ENCODE measurements at places on chromosomes 2 and 18. TPM values are rescaled to one million over a fixed set of nuclear protein-coding genes. Genes with fewer than 3 reads are reported as not detected.

- DNase-seq = peak; percentile 63
Measured at GRCh38 chr2:142596334-142597088, 281.0 kb upstream of the KYNU start.

- DNase-seq = no peak
Measured at GRCh38 chr2:182867426-182868053, 1.1 kb upstream of the FRZB start.

DNA sequence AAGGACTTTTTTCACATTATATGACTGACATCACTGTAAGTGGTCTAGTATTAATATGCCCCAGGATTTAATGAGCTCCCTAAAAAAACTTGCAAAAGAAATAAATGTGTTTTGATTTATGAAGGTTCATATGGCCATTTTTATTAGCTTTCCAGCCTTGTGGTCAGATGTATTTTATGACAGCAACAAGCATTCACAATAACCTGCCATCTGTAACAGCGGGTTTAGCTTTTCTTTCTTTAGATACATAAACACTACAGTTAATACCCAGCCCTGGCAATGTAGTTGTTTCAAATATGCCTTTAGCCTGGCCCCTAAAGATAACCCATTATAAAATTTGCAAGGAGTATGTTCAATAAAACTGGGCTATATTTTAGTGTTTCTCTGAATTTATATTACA is 1063.8 kb downstream of the SOCS6 start:
- no peak for DNase-seq

- DNase-seq = no peak
Measured at GRCh38 chr2:68225119-68225632, 27.2 kb downstream of the PPP3R1 start.

GRCh38 chr18:44895176-44895798 is 214.6 kb downstream of the SETBP1 start:
- DNase-seq = peak; percentile 59

GRCh38 chr18:23701544-23702064 is 12.4 kb downstream of the LAMA3 start:
- no peak for DNase-seq

GRCh38 chr2:25528173-25528572 is 145.2 kb downstream of the DTNB start:
- peak; percentile 87 for DNase-seq

- DNase-seq = peak; percentile 59
Measured at GRCh38 chr18:31931163-31931885, 11.6 kb downstream of the TRAPPC8 start.

DNA sequence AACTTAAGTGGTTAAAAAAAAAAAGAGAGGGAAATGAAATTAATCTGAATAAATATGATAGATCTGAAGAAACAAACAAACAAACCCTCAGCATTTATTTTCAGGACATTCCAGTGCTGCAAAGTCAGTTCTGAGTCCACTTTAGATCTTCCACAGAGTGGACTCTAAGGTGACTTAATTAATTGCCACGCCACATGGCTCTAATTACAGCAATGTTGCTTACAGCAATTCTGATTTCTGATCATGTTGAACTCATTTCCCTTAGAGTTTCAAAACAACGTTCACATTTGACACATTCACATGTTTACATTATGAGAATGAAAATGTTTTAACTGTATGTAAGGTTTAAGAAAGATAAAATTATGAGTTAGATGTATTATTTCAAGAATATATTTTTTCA is 38.6 kb upstream of the RASGRP3 start:
- no peak for DNase-seq

GRCh38 chr2:19540739-19541525 is 182.5 kb upstream of the OSR1 start:
- peak; percentile 97 for DNase-seq

- DNase-seq = no peak
Measured at GRCh38 chr18:8734496-8734895, 29.1 kb downstream of the MTCL1 start.

GRCh38 chr2:65878011-65878340 is 445.6 kb upstream of the SPRED2 start:
- DNase-seq = no peak

DNA sequence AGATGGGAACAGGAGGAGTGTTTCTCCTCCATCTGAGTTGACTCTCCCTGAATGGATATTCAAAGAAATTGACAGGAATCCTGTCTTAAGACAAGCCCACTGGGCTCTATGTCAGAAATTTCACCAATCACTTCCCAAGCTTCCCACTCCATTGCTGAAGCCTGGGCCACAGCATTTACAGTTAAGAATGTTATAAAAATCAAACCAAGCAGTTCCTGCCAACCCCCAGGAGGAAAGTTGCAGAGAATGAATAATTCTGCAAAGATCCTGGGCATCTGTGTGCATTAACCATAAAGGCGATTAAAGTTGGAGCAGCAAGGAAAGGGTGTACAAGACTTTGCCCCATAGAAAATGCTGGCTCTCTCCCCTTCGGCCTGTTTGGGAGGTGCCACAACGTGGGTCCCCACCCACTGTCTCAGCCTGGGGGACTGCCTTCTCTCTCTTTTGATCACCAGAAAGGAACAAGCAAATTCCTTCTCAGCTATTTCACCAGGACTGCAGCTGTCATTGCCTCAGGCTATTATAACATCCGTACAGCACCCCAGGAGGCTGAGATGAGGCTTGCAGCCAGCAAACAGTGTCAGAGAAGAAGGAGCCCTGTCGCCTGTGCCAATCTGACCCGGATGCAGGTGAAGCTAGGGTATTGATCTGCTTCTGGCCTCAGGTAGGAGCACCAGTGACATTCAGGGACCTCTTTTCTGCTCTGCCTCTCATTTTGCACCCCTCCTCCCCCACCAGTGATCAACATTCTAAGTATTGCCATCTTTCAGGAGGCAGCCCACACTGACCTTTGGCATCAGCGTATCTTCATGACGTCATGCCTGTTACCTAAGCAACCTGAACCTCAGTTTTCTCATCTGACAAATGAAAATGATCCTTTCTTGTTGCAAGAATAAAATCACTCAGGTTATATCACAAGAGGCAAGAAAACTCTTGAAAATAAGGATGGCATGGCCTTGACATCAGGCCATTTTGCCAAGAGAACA is 219.0 kb downstream of the SH3BP4 start:
- DNase-seq = peak; percentile 54

DNA sequence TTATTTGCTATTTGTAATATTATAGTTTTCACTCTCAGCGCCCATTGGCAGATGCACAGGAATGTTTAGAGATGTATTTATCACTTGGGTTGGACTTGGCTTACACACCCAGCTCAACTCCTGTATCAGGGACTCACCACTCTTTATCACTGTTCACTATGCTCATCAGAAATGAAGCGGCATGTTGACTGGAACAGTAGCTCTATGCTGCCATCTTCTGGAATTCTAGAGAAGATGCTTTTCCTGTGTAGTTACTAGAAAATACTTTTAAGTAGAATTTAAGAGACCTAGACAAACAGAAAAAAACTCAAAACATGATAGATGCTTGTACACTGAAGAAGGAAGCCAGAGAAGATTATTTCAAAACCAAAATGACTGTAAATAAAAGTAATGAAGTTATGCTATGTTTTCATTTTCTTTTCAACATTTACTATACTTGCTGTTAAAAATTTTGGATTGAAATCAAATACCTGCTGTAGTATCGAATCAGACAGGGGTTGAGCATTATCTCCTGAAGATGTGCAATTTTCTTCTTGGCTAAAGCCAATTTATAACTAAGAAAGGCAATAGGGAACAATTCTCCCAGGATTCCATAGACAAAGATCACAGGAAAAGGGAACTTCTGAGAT is 47.4 kb upstream of the NXPH2 start:
- DNase-seq = peak; percentile 77

- no peak for DNase-seq
Measured at GRCh38 chr18:44859751-44860439, 179.2 kb downstream of the SETBP1 start.

GRCh38 chr18:39149211-39149806 is 1583.7 kb upstream of the CELF4 start:
- DNase-seq = no peak

DNA sequence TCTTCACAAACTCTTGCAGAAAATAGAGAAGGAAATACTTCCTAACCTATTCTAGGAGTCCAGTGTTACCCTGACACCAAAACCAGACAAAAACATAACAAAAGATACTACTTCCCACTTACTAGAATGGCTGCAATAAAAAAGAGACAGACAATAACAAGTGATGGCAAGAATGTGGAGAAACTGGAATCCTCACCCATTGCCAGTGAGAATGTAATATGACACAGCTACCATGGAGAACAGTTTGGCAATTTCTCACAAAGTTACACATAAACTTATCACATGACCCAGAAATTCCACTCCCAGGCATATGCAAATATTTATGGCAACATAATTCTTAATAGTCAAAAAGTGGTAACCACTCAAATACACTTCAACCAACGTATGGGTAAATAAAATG is 209.8 kb upstream of the CTAGE1 start:
- DNase-seq = no peak

Gene RTP5
- total RNA-seq = not detected

Gene SRD5A2
- total RNA-seq = not detected

Gene PLGLB1
- total RNA-seq = 0.99 TPM

Gene KHK
- total RNA-seq = 1.3 TPM

Gene LOXL3
- 12.6 TPM for total RNA-seq

Gene TMEM17
- 1.3 TPM for total RNA-seq

Gene FAM110C
- total RNA-seq = 0.26 TPM

Gene ST3GAL5
- 10.9 TPM for total RNA-seq

Gene MAPK4
- total RNA-seq = under 0.01 TPM

All from fibroblast of lung (primary cell).